ENCODE measurements at places on chromosomes 2 and 18. TPM values are rescaled to one million over a fixed set of nuclear protein-coding genes. Genes with fewer than 3 reads are reported as not detected.

GRCh38 chr18:22268641-22269128 is 99.3 kb downstream of the GATA6 start:
- DNase-seq = peak; percentile 42

DNA sequence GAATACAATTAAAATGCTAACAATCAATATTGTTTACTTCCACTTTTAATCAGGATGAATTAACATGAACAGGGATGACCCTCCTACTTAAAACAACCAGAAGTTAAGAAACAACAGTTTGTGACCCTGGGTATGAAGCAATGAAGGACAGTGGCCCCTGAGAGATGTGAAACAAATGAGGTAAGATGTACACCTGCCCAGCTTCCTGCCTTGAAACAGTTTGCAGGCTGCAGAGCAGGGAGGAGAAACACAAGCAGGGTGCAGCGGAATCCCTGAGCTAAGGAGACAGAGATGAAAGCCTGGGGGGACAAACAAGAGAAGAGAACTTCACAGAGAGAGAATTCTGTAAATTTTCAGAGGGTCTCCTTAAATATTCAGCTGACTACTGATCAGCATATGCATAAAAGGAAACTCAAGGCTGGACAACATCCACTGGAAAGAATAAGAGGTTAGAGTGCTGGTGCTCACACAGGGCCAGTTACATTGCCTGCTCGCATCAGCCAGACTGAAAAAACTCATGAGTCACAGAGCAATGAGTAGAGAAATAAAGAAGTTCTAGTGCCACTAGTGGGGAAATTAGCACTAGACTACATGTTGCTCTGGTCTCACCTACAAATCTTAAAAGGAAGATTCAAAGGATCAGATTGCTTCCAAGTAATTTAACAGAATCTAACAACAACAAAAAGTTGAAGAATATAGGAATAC is 106.4 kb downstream of the PID1 start:
- no peak for DNase-seq

SIX3 gene
- not detected for total RNA-seq

DNA sequence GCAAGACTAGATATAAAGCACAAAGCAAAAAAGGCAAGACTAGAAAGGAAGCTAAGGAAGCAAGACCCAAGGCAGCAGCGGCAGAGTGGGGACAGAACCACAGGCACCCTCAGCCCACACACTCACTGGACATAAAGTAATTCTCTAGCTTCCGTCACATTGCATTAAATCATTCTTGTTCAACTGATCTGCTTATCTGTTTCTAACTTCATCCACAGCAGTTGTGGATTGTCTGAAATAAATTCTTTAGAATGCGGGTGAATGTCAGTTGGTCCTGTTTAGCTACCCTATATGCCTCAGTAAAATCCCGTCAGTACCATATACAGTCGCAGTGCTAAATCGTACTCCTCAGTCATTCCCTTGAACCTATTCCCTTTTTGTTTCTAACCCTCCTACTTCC is 183.2 kb upstream of the SLC39A10 start:
- no peak for DNase-seq

SDC1 gene
- 1.4 TPM for total RNA-seq

GRCh38 chr2:147689220-147689909 is 155.5 kb upstream of the ACVR2A start:
- DNase-seq = no peak

GRCh38 chr2:178386986-178387597 is 63.9 kb downstream of the PRKRA start:
- peak; percentile 61 for DNase-seq

DNA sequence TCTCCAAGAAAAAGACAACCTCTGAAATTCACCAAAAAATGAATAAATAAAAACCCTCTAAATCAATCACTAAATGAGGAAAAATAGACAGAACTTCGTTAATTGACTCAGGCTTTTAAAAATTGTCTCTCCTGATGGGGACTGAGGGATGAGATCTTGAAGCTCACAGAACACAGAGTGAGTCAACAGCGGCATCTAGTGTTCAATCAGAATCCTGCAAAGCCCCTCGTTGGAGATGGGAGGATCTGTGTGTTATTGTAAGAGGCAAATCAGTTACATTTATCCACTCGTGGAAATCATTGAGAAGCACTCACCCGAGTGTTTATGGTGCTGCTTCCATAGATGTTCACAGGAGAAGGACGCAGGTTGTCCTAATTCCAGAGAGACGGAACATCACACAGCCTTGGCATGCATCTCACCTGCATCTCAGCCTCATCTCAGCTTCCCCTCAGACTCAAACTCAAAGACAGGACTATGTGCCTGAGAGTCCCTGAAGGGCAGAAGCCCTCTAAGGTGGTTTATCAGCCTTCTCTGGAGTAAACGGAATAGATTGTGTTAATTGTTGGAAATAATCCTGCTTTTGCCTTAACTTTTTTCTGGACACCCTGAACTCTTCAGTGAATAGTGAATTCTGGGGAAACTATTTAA is 82.0 kb downstream of the MREG start:
- DNase-seq = peak; percentile 88

DNA sequence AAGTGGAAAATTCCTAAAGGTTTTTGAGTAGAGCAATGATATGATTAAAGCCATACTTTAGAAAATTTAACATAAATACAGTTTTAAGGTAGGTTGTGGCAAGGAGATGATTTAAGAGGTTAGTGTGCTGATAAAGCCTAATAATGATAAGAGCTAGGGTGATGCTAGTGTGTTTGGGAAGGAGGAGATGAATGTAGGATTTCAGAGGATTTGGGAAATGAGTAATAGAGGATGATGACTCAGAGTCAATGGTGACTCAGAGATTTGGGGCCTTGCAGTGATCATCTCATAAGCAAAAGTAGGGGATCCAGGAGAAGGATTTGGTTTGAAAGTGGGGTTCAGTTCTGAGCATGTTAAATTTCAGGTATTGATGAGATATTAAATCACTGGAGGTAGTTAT is 23.3 kb downstream of the STAMBP start:
- DNase-seq = peak; percentile 60

DNA sequence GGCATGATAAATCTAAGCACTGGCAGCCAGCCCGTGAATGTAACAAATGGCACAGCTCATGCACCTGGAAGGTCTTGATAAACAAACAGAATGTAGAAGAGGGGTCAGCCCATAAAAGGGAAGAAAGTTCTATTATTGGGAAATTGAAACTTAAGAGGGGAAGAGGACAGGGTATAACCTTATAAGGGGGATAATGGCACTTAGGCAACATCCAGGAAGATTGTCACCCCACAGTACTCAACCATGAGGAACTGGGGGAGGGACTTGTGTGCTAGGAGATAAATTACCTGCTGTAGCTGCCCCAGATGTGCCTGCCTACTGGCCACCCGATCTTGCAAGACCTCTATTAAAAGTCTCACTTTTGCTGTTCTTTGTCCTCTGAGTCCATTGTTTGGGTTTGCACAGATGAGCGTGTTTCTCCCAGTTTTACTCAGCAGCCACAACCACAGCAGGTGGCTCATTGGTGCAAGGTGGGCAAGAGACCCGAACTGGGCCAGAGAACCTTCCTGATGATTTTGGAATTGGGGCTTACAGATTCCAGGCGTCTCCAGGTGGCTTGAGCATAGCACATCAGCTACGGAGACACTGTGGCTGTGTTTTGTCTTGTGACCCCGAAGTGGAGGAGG is 79.0 kb upstream of the TAF1B start:
- no peak for DNase-seq

- DNase-seq = no peak
Measured at GRCh38 chr2:160054984-160055725, 7.3 kb downstream of the PLA2R1 start.

GRCh38 chr2:105795575-105795934 is 50.8 kb downstream of the NCK2 start:
- DNase-seq = peak; percentile 32

DNA sequence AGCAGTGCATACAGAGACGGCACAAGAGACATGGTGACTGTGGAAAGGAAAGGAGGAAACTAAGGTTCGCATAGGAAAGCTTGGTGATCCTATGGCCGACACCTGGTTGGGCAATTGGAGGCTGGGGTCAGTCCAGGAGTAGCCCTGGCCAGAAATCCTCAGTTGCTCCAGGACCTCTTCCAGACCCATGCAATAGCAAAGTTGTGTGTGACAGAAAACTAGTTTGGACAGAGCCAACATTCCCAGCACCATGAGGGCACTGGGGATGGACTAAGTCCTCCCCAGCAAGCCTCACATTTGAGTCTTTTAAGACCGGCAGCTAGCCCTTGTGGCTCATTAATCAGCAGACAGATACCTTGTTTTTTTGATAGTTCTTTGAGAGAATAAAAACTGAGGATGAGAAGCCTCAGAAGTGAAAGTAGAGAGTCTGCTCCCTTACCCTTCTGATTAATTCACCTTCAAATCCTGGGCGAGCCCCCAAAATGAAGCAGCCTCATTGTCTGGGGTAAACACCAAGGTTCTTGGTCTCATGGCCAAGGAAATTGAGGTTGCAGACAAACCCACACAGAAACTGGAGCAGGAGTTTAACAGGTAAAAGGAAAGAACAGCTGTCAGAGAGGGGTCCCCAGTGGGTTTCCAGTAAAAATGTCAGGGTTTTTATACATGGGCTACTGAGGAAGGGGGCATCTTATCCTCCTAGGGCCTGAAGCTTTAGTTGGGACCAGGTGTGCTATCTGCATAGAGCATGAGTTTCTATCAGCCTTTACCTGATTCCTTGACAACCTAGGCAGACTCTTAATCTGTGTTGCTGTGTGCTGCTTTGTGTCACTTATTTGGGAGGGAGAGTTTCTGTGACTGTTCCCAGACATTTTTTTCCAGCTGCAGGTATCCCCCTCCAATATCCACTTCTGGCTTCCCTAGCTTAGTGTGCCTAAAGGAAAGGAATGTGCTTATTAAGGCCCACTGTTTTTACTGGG is 39.1 kb downstream of the STK17B start:
- peak; percentile 32 for DNase-seq

GRCh38 chr18:24491927-24492834 is 31.7 kb downstream of the HRH4 start:
- no peak for DNase-seq

GRCh38 chr18:55384115-55384514 is 203.9 kb downstream of the TCF4 start:
- DNase-seq = no peak

DNA sequence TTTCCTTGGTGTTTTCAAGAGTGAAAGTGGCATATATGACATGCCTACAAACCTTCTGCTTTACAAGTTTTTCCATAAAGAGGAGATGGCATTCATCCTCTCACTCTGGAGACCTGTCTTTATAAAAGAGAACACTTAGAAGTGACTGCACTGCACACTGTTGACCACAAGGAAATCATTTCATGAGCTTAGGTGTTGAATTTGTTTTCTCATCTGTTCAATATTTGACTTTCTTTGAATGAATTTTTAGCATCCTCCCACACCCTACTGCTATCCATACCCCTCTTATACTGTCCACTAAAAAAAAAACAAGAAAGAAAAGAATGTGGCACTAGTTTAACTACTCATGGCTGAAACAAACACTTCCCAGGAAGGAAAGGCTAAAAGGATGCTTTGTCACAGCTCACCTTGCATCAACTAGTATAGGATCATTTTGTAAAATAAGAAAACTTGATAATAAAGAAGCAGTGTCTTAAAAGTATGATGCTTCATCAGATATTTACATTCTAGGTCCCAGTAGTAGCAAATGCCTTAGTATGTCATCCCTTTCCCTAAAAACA is 83.0 kb downstream of the ACVR1 start:
- no peak for DNase-seq

GRCh38 chr2:55581874-55582547 is 35.4 kb downstream of the PPP4R3B start:
- DNase-seq = no peak

GRCh38 chr2:10775831-10776230 is 36.8 kb downstream of the PDIA6 start:
- no peak for DNase-seq

ACVR1C gene
- total RNA-seq = 0.17 TPM

- peak; percentile 74 for DNase-seq
Measured at GRCh38 chr18:6741232-6741663, 11.7 kb downstream of the ARHGAP28 start.

MGAT4A gene
- total RNA-seq = 89.5 TPM

CCBE1 gene
- total RNA-seq = 0.14 TPM

DNA sequence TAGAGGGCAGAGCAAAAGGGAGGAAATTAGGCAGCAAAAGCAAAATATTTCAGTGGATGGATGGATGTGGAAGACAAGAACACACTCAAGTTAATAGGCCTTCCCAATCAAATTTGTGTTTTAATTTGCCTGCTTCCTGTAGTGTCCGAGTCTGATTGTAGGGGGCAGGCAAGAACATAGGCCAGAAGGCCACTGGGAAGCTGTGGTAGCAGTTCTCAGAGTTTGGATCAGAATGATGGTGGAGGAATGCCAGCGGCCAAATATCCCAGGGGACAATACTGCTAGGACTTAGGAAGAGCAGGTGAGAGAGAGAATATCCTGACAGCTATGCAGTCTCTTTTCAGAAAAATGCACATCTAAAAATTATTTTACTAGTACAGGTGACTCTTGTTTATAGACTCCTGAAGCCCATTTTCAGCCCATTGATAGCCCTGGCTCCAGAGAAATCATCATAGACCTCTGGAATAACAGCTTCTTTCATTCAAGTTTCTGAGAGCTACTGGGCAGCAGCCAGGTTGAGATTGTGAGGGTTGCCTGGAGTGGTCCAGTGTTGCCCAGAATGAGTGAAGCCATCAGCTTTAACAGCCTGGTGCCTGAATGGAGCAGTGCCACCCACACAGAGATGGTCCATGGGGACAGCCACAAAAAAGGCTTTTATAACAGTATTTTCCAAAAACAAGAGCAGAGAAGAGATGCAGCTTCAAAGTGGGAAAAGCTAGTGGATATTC is 19.1 kb upstream of the SERPINE2 start:
- DNase-seq = no peak

IL37 gene
- not detected for total RNA-seq

- no peak for DNase-seq
Measured at GRCh38 chr2:71839826-71840225, 307.8 kb downstream of the CYP26B1 start.

TUBA3D gene
- total RNA-seq = not detected

SLC4A3 gene
- total RNA-seq = 0.17 TPM

- DNase-seq = no peak
Measured at GRCh38 chr2:200814276-200814815, 2.6 kb downstream of the BZW1 start.

- DNase-seq = no peak
Measured at GRCh38 chr18:40653682-40654081, 1301.4 kb upstream of the PIK3C3 start.

MPP4 gene
- total RNA-seq = 2.2 TPM

DNA sequence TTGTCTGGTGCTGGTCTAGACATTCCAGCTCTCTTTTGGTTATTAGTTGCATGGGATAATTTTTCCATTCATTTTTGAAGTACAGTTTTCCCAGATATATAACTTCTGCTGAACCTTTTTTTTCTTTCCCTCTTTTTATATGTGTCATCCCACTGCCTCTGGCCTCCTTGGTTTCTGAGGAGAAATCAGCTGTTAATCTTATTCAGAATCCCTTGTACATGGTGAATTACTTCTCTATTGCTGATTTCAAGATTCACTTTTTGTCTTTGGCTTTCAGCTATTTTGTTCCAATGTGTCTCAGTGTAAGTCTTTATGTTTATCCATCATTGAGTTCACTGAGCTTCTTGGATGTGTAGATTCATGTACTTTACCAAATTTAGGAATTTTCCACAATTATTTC is 99.7 kb downstream of the ARHGEF4 start:
- DNase-seq = no peak

GALNT3 gene
- 0.34 TPM for total RNA-seq

SP140 gene
- 0.09 TPM for total RNA-seq
